ENCODE measurements at places on chromosomes 2 and 18. TPM values are rescaled to one million over a fixed set of nuclear protein-coding genes. Genes with fewer than 3 reads are reported as not detected.

The IL1A gene
- total RNA-seq = 0.05 TPM

The IL37 gene
- not detected for total RNA-seq

The DUSP28 gene
- total RNA-seq = 12.6 TPM

The VWA3B gene
- total RNA-seq = not detected

The KCNG2 gene
- total RNA-seq = not detected

The CENPA gene
- total RNA-seq = 35.8 TPM

The DYNAP gene
- total RNA-seq = not detected

The CCDC102B gene
- 1.3 TPM for total RNA-seq

The MRPL33 gene
- total RNA-seq = 237 TPM

GRCh38 chr2:185919155-185919554 lies 180.6 kb downstream of the FSIP2 start:
- DNase-seq = peak; percentile 7

DNA sequence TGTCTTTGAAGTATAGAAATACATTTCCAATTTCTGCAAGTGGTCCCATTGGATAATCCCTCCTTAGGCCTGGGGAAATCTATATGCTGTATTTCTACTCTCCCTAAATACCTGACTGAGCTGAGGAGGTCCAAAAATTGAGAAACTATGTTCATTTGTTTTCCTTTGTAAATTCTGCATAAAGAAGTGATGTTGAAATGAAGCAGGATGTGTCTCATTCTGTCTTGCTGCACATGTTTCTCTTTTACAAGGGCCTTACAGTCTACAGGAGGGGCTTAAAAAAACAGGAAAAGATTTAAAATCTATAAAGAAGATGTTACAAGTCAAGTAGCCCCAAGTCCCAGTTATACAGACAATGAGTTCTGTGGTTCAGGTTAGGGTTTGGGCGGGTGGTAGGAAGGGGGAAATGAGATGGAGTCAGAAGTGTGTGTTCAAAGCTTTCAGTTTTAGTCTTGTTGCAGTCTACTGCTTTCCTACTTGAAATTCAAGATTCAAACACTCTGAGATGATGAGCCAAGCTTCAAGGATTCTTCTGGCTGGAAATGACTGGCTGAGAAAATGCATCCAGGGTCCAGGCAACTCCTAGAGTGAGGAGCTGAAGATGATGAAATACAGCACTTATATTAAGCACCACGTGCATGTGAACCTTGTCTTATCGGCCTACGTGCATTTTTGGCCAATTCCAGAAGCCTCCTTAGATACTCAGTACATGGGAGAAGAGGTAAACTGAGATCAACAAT lies 146.3 kb upstream of the CELF4 start:
- DNase-seq = no peak

GRCh38 chr2:101185085-101185484 lies 33.9 kb upstream of the TBC1D8 start:
- DNase-seq = no peak

- peak; percentile 27 for DNase-seq
Observed at GRCh38 chr2:118013221-118013723, 598 bp downstream of the CCDC93 start.

DNA sequence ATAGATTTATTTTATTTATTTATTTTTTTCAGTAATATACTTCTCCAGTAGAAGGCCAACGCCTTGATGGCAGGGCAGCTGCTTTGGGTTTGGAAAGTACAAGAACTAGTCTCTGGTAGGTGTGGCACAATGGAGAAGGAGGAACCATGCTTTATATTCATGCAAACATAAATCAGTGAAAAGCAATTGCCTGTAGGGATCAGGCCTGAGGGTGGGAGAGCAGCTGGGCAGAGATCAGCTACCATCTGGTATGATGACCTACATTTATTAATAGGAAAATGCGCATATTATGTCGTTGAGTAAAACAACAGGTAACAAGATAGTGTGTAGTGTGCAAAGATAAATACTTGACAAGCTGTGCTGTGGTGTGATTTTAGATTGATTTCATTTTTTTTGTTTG lies 120.4 kb upstream of the TLK1 start:
- DNase-seq = no peak

- DNase-seq = no peak
Observed at GRCh38 chr2:226579519-226579918, 220.1 kb downstream of the IRS1 start.

- DNase-seq = no peak
Observed at GRCh38 chr2:20552847-20553246, 98.1 kb downstream of the HS1BP3 start.

GRCh38 chr18:59792353-59792752 lies 95.1 kb upstream of the CCBE1 start:
- no peak for DNase-seq

DNA sequence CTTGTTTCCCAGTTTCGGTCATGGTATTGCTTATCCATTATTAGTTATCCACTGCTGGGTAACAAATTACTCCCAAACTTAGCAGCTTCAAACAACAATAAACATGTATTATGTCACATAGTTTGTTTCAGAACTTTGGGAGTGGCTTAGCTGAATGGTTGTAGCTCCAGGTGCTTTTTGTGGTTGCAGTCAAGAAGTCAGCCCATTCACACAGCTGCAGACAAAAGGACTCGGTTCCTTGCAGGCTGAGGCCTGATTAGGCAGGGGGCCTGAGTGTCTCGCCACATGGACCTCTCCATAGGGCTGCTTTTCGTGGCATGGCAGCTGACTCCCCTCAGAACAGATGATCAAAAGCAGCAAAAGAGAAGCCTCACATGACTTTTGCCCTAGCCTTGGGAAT lies 58.2 kb upstream of the ITGA4 start:
- DNase-seq = no peak

- DNase-seq = no peak
Observed at GRCh38 chr2:191577605-191578004, 100.3 kb upstream of the NABP1 start.

GRCh38 chr2:48419884-48420511 lies 110.0 kb upstream of the STON1 start:
- DNase-seq = no peak

DNA sequence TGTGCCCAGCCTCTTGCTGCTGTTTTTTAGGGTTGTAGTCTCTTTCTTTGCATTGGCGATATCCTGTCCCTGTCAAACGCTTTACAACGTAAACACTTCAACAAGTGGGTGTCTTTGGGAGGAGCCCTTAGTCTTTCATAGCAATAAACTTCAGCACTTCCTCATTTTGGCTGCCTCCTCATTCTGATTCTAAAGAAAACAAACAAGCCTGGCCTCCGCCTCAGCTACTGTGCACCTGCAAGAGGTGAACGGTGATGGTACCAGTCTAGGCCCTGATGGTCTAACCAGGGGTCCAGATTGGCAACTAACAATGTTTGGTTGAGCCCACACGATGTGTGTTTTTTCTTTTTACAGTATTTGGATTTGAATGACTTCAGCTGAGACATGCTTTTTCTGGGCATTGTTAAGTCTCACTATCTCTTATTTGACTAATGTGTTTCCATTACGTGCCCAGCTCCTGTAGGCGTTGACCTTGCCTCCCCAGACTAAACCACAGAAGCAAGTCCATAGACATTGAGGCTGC lies 53.2 kb upstream of the CUL3 start:
- no peak for DNase-seq

- DNase-seq = no peak
Observed at GRCh38 chr2:230447455-230448451, 31.8 kb downstream of the SP100 start.

GRCh38 chr2:15092691-15093090 lies 460.2 kb downstream of the LRATD1 start:
- no peak for DNase-seq

DNA sequence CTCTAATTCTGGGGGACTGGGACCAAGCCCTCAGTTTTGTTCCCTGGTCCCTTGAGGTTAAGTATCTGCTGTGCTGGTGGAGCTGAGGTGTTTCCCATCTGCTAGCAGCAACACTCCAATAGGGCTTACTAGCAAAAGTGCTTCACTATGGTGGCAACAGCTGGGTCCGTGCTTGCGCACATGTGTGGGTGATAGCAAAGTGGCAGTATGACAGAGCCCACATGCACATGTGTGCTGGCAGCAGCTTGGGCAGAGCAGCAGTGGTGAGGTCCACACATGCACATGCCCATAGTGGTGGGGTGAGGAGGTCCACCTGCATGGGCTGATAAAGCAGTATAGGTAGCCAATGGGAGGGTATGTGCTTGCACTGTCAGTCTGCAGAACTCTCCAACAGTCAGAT lies 1723.7 kb downstream of the SUCLG1 start:
- no peak for DNase-seq

- DNase-seq = no peak
Observed at GRCh38 chr2:16284941-16285625, 344.7 kb downstream of the MYCN start.

GRCh38 chr2:174787487-174788205 lies 23.4 kb upstream of the CHRNA1 start:
- DNase-seq = peak; percentile 91

- DNase-seq = peak; percentile 25
Observed at GRCh38 chr18:67302043-67302442, 214.5 kb downstream of the DSEL start.

GRCh38 chr2:19131871-19132270 lies 226.6 kb downstream of the OSR1 start:
- DNase-seq = no peak

GRCh38 chr2:65055422-65056214 lies 598 bp upstream of the CEP68 start:
- no peak for DNase-seq

GRCh38 chr2:1704631-1705556 lies 39.4 kb downstream of the PXDN start:
- no peak for DNase-seq

Measured in A172 (cell line).